ENCODE measurements at places on chromosomes 3 and 15.

- no peak for DNase-seq
These were observed 630 bp downstream of the SNRK start for GRCh38 chr3:43286841-43287499.

GRCh38 chr3:76958274-76958673, 81.6 kb upstream of the ROBO2 start:
- no peak for DNase-seq

- peak; percentile 17 for DNase-seq
These were observed 14.5 kb downstream of the H1-8 start for GRCh38 chr3:129557548-129557894.

- DNase-seq, result no peak
These were observed 414.6 kb upstream of the TBL1XR1 start for GRCh38 chr3:177611752-177612334.

GRCh38 chr3:1506090-1506489, 413.3 kb downstream of the CNTN6 start:
- no peak for DNase-seq

GRCh38 chr15:43118286-43118685, 12.4 kb upstream of the UBR1 start:
- no peak for DNase-seq

DNA sequence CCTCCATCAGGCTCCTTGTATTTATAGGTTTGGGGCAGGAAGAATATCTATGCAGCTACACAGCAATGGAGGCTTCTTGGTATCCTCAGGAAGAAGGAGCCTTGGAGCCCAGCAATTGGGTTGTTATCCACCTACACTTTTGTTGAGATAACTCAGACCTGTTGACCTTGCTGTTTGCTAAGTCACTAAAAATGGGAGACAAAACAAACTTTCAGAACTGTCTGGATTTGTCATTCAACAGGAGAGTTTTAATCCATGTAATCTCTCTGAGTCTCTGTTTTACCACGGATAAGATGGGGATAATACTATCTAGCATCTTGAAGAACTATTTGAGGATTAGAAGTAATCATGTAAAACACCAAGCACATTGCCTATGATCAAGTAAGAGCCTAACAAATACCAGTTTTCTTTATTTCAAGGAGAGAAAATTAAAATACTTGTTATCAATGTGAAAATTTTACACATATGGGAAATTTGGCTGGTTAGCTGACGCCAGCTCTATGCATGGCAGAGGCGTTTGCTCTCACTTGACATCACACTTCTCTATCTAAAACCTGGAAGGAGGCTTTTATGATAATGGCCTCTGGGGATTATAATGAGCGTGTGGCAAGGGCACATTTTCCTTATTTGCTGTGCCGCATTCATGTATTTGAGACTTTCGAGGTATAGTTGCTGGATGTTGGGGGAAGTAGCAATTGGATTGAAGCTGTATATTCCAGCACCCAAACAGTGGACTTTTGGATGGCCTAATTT, 215.6 kb downstream of the PDCD6IP start:
- DNase-seq, result no peak

GRCh38 chr3:21587894-21588293, 163.1 kb downstream of the ZNF385D start:
- DNase-seq, result no peak

DNA sequence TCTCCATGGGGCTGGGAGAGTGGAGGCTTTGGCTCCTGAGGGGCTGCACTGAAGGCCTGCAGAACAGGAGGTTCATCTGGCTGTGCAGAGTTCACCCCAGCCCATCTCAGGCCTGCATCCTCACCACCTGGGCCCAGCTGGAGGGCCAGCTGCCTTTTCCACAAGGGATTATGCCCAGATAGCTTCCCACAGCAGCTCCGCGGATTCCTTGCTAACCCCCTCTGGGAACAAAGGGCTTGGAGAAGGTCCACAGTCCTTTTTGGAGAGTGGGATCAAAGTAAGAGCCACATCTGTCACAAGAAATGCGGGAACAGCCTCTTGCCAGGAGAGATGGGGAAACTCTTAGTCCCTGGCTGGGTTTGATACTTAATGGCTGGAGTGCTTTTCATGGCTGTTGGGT, 164.7 kb upstream of the RGMA start:
- DNase-seq, result no peak

GRCh38 chr3:49277383-49277775, 347 bp upstream of the C3orf62 start:
- peak; percentile 33 for DNase-seq

DNA sequence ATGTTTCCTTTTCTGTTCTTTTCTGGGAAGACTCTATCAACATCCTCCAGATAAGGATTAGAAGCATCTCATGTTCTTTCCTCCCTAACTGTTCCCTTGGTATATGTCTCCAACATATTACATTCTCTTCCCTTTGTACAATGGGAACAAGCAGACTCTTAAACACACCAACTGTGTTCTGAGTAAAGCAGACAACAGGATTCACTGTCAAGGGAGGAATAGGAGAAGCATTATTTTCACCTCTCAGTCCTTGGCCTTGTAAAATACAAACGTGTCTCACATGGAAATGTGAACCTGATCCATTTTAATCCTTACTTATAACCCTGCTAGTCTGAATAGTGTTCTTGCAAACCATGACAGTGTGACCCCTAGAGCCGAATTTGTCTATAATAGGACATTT, 19.6 kb downstream of the GYG1 start:
- no peak for DNase-seq

GRCh38 chr3:122077293-122078234, 22.4 kb downstream of the CD86 start:
- no peak for DNase-seq

GRCh38 chr15:65558336-65558735, 28.1 kb downstream of the HACD3 start:
- DNase-seq, result no peak

DNA sequence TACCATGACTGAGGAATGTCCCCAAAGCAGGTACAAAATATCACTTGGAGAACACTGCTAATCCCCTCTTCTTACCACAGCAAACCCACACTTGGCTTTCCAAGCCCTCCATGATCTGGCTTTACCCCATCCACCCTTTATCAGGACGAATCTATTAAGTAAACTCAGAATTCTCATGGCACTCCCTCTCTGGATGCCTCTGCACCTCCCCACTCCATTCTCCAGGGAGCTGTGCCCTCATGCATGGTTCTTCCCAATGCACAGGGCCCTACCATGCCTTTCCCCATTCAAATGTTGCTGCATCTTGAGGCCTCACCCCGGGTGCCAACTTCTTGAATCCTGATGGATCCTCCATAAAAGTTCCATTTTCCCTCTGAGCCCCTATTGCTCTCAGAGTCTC, 2.3 kb downstream of the LYZL4 start:
- DNase-seq, result no peak

DNA sequence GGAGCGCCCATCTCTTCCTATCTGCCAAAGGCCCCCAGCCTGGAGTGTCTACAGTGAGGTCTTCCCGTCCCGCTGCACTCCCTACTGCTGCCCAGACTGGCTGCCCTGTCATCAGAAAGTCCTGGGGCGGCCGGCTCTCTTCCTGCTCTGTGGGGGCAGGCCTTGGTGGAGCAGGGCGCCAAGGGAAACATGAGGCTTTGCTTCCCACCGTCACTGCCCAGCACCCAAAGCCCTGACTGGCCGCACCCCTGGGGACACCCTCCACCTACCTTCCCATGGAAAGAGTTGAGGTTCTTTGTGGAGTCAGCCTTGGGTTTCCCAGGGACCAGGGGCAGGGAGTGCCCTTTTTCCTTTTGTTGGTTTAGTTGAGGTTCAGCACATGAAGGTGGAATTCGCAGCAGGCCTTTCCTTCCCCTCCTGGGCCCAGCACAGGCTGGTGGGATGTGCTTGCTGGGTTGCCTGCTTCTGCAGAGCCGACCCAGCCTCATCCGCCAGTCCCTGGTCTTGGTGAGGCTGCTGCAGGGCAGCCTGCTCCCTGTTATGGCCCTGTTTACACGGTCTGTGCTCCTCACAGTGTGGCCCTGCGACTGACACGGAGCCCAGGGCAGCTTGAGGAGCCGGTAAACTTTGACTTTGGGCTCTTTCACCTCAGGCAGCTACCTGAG, 51.8 kb upstream of the PLXNA1 start:
- DNase-seq, result no peak

GRCh38 chr3:153138276-153139210, 23.5 kb upstream of the RAP2B start:
- DNase-seq, result no peak

DNA sequence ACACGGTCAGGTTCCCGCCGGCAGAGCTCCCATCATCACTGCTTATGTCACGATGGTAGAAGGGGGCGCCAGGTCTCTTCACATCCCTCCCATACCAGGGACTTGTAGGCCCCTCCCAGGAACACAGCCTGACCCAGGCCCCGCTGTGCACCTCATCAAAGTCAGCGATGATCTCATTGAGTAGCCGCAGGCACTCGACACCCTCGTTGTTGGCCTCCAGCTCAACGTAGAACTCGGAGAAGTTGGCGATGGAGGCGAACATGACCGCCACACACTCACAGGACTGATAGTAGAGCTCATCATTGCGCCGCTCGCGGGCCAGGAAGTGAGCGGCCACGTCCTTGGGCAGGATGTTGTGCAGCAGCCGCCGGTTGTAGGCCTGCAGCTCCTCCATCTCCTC, 89.2 kb downstream of the SEC22A start:
- DNase-seq, result no peak

GRCh38 chr3:140529096-140529495, 148.8 kb upstream of the TRIM42 start:
- DNase-seq, result no peak

- DNase-seq, result no peak
These were observed 388.2 kb upstream of the RGMA start for GRCh38 chr15:93477188-93477587.

DNA sequence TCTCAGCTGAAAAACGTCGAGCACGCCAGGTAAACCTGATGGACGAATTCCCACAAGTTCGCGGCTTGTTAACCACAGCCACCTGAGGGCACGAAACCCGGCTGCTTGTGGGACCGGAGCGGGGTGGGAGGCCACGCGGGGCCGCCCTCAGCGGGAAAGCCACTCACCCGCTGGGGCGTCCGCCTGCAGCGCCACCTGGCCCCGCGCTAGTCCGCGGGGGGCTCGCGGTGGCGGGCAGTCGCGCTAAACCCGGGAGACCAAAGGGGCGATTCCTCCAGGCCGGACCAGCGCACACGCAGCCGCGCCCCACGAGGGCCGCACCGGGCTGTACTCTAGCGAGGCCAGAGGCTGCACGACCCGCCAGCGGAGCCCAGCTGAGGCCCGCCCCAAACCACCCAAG, 15.7 kb upstream of the CFAP161 start:
- no peak for DNase-seq

- no peak for DNase-seq
These were observed 151.1 kb downstream of the OSBPL10 start for GRCh38 chr3:31829826-31830426.

- no peak for DNase-seq
These were observed 359.3 kb upstream of the UBE2E2 start for GRCh38 chr3:22843854-22844253.

GRCh38 chr3:121705541-121705940, 44.0 kb downstream of the GOLGB1 start:
- DNase-seq, result no peak

GRCh38 chr3:50354186-50354764, 3.6 kb downstream of the CYB561D2 start:
- DNase-seq, result no peak

GRCh38 chr15:100987143-100987542, 68.0 kb downstream of the LRRK1 start:
- DNase-seq, result no peak

DNA sequence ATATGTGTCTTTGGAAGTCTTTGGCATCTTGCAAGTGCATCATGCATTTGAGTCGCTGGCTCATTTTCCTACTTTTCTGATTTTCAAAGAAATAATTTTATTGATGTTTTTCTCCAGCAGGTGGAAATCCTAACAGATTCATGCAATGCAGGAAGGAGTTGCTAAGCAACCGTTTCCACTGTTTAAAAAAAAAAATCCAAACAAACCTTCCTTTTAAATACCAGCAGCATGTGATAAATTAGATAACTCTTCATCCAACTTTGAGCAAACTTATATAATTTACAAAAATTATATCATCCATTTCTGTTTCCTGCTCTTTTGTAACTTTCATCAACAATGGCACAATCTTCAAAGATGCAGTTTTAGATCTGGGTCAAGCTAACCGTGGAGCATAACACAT, 364.1 kb downstream of the MFSD1 start:
- no peak for DNase-seq

- DNase-seq, result no peak
These were observed 299.6 kb downstream of the CACNA2D3 start for GRCh38 chr3:54421943-54422342.

- DNase-seq, result no peak
These were observed 4.4 kb downstream of the NAALADL2 start for GRCh38 chr3:174863488-174863887.

Data from G401 (cell line).